ENCODE measurements at places on chromosomes 3 and 15. TPM values are rescaled to one million over a fixed set of nuclear protein-coding genes. Genes with fewer than 3 reads are reported as not detected.

DNA sequence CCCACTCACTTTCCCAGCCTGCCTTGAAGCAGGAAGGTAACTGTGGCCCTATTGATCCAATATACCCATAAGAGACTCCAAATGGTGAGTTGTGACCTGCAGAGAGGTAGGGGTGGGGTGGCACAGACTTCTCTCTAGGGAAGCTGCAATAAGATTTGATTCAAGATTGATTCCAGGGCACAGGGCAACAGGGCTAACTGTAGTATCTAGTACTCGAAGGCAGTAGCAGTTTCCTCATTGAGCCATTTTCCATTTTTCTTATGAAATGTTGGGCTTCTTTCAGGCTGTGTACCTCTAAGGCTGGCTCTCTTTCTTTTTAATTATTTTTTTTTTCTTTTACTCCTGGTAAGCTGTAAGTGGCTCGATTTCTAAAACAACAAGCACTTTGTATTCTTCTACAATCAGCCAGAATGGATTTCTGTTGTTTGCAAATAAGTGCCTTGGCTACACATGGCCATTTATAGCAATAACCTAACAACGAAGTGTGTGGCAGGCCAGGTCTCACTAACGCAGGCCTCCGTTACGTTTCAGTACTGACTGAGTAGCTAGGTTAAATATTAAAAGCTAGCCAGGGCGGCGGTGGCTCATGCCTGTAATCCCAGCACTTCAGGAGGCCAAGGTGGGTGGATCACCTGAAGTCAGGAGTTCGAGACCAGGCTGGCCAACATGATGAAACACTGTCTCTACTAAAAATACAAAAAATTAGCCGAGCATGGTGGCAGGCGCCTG lies 19.3 kb downstream of the CCDC12 start:
- H3K36me3 ChIP-seq: no peaks in the 10 kb centered on the region
- no peak overlapping the region for H3K4me3 ChIP-seq
- no peaks in the 10 kb centered on the region for H3K27me3 ChIP-seq

DNA sequence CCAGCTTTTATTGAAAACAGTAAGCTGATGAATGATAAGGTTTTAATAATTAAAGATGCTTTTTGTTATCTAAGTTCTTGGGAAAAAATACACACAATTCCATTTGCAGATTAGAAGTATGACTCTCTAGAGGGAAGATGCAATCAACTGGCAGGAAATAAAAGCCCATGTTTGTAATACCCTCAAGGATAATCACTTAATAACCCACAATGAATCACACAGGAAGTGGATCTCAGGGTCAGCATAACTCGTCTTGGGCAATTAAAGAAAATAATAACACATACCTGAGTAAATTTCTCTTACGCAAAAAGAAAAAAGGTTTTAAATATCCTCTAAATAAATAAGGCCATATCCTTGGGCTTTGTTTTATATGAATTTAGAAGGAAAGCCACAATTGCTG lies 9.4 kb upstream of the EID1 start:
- H3K4me1 ChIP-seq: no peaks in the 10 kb centered on the region
- no peaks in the 10 kb centered on the region for H3K36me3 ChIP-seq
- H3K4me3 ChIP-seq: no peak overlapping the region
- peaks cover 3% of the 10 kb centered on the region for H3K27me3 ChIP-seq
- peak overlapping the region; percentile 14 for H3K27ac ChIP-seq

GRCh38 chr15:100383302-100384107 lies 41.7 kb upstream of the ADAMTS17 start:
- peaks cover 4% of the 10 kb centered on the region for H3K36me3 ChIP-seq
- DNase-seq: no peak
- no peak overlapping the region for H3K27ac ChIP-seq

GRCh38 chr3:133895208-133896001 lies at the start of gene RAB6B:
Gene RAB6B, minus strand, starts transcription at chr3:133895882. Its CDS starts 416 bp downstream, at chr3:133895466.
- no peaks in the 10 kb centered on the region for H3K27me3 ChIP-seq
- H3K27ac ChIP-seq: no peak within 1 kb of the TSS
- no peaks in the 10 kb centered on the region for H3K36me3 ChIP-seq

GRCh38 chr3:2097641-2098191 lies 950 bp upstream of the CNTN4 start:
- peak overlapping the region; percentile 74 for H3K4me3 ChIP-seq
- H3K27me3 ChIP-seq: no peaks in the 10 kb centered on the region
- H3K36me3 ChIP-seq: no peaks in the 10 kb centered on the region
- peaks cover 32% of the 10 kb centered on the region for H3K4me1 ChIP-seq
- DNase-seq: no peak

DNA sequence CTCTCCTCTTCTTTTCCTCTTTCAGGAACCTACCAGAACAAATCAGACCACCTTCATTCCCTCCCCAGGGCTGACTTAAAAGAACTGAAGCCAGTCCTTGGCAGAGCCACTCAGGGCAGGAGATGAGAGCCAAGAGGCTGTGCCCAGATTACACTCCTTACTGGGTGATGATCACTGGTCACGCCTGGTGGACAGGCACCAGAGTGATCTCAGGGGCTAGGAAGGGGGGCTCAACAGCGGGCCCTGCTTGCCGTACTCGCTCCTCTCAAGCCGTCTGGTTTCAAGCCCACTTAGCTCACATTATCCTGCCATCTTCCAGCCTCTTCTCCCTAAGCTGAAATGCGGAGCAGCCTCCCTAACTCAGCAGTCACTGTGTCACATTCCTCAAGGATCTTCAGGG lies 1.7 kb upstream of the FAH start:
- H3K27me3 ChIP-seq: no peaks in the 10 kb centered on the region
- no peaks in the 10 kb centered on the region for H3K36me3 ChIP-seq
- DNase-seq: no peak
- H3K4me1 ChIP-seq: peaks cover 8% of the 10 kb centered on the region
- no peak overlapping the region for H3K4me3 ChIP-seq
- H3K27ac ChIP-seq: no peak overlapping the region

DNA sequence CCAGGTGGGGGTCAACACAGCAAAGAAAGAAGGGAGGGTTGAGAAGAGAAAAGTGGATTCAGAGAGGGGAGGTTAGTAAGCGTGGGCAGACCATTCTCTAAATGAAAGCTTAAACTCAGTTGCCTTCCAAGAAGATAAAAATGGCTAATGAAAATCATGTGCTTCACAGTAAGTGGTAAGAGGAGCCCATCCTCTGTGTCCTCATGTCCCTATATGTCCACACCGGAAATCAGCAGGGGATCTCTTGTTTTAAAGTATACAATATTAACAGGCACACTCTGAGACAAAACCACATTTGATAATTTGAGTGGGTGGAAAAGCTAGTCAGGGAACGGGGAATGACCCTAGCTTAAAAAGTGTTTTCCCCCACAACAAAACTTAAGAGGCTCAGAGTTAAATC lies 4.4 kb upstream of the FOXP1 start:
- H3K27ac ChIP-seq: no peak overlapping the region
- peaks cover 24% of the 10 kb centered on the region for H3K4me1 ChIP-seq
- no peaks in the 10 kb centered on the region for H3K27me3 ChIP-seq
- H3K36me3 ChIP-seq: no peaks in the 10 kb centered on the region

DNA sequence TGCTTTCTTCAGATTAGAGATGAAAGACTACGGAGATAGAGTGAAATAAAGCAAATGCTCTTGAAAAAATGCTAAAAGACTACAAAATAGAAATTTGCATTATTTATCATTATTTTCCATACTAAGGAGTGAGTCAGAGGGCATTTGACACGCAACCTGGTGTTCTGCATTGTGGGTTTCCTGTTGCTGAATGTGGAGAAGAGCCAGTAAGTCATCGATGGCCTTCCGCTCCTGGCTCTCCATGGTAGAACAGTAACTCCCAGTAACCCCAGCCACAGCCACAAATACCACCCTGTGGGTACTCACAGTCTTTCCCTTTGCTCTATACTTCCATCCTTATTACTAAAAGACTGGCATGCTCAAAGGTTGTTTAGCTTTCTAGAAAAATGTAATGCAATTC lies 61.5 kb downstream of the CGGBP1 start:
- H3K4me3 ChIP-seq: no peak overlapping the region
- no peak overlapping the region for H3K27ac ChIP-seq
- no peak for DNase-seq
- H3K4me1 ChIP-seq: peaks cover 4% of the 10 kb centered on the region

GRCh38 chr3:72329354-72329753 lies 518.9 kb downstream of the SHQ1 start:
- no peak overlapping the region for H3K27ac ChIP-seq
- no peaks in the 10 kb centered on the region for H3K27me3 ChIP-seq
- DNase-seq: no peak
- H3K4me1 ChIP-seq: peaks cover 10% of the 10 kb centered on the region

- no peak for DNase-seq
- no peak overlapping the region for H3K4me3 ChIP-seq
- peaks cover 10% of the 10 kb centered on the region for H3K4me1 ChIP-seq
- H3K27ac ChIP-seq: no peak overlapping the region
- H3K27me3 ChIP-seq: no peaks in the 10 kb centered on the region
These were observed 8.7 kb downstream of the SECISBP2L start for GRCh38 chr15:49037546-49037940.

DNA sequence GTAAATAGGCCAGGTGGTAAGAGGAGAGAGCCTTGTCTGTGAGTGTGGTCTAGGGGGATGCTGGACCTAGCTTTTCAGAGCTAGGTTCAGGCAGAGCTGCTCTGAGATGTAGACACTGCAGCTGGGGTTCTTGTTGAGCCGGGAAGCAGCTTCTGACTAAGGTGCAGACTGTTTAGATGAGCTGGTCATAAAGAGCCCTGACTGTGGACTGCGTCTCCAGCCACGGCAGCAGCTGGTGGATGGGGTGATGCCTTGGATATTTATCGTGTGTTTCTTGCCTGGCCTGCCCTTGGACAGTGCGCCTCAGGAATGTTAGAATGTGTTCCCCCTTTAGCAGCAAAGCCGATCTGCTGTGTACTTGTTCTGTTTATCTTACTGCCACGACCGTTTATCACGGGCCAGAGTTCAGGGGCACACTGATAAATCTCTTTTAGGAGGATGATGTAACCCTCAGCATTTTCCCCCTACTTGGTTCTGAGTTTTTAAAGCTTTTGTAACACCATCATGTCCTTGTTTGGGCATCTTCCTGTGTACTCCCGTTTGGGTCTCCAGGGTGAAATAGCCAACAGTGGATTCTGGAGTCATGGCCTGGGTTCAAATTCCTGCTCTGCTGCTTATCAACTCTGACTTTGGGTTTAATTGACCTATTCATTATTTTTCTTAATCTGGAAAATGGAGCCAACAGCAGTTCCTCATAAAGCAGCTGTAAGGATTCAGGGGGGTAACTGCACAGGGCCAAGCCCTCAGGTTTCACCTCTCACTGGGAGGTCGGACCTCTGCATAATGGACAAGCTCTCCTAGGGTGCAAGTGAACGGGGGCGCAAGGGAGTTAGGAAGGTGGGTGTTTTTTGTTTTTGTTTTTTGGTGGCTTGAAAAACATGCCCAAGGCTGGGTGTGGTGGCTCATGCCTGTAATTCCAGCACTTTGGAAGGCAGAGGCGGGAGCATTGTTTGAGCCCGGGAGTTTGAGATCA lies 51.4 kb downstream of the FLNB start:
- no peak for DNase-seq
- H3K27ac ChIP-seq: peak overlapping the region; percentile 13
- H3K27me3 ChIP-seq: no peaks in the 10 kb centered on the region
- no peaks in the 10 kb centered on the region for H3K36me3 ChIP-seq
- no peak overlapping the region for H3K4me3 ChIP-seq

DNA sequence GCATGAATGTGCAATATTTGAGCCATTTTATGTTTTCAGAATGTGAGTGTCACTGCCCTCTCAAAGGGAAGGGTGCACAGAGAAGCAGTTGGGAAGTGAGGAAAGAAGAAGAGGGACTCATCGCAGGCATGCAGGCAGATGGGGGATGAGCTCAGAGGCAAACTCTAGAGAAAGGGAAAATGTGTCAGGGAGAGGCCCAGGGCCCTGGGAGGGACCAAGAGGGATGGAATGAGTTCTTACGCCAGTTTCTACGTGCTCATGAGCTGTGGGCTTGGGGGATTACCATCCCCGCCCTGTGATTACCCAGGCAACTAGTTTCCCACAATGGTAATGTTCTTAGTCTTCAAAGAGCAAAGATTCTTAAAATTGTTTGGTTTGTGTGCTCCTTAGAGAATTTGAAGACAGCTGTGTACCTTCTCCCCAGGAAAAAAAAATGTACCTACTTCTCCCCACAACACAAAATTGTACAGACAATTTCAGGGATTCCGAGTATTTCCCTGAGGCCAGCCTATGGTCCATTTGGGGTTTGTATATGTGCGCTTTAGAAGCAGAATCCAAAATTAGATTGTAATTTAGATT lies 17.8 kb downstream of the GCSAM start:
- no peak overlapping the region for H3K27ac ChIP-seq
- H3K4me1 ChIP-seq: no peaks in the 10 kb centered on the region
- no peaks in the 10 kb centered on the region for H3K36me3 ChIP-seq
- no peaks in the 10 kb centered on the region for H3K27me3 ChIP-seq
- H3K4me3 ChIP-seq: no peak overlapping the region

DNA sequence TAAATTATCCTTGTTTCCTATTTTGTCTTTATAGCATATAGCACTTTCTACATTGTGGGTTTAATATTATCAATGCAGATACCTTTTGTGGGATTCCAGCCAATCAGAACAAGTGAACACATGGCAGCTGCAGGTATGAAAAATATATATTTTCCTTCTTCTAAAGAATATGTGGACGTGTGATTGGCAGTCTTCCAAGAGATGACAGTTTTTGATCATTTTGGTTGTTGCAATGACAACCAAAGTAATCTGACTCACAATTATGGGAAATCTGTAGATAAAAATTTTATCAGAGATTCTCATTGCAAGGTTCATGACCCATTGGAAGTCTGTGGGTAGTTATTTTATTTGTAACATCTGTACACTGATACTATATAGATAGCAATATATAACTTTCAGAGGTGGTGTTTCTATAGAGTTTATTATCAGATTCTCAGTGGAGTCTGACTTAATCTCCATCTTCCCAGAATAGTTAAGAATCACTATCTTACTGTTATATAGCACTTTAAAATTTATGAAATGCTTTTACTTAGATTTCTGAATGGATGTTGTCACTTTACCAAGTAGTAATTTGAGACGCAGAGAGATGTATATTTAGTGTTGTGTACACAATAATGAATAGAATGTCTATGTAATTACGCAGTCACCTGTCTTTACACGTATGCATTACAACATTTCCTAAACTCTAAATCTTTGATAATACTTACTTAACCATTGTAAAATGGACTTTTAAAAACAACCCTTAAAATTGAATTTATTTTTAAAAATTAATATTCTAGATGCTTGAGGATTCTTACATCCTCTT lies 82.5 kb downstream of the STT3B start:
- H3K36me3 ChIP-seq: peaks cover 26% of the 10 kb centered on the region
- no peak overlapping the region for H3K4me3 ChIP-seq
- no peaks in the 10 kb centered on the region for H3K27me3 ChIP-seq
- H3K4me1 ChIP-seq: peaks cover 31% of the 10 kb centered on the region

The MME gene
- total RNA-seq: 3.2 TPM

The ATP13A5 gene
- total RNA-seq: 0.35 TPM

The GXYLT2 gene
- total RNA-seq: not detected

The NCEH1 gene
- 2.2 TPM for total RNA-seq

The SH2D7 gene
- not detected for total RNA-seq

The ITIH4 gene
- total RNA-seq: 1.9 TPM

The SEMA3G gene
- 2.2 TPM for total RNA-seq

The COX17 gene
- total RNA-seq: 24.2 TPM

The KLHL6 gene
- 2.7 TPM for total RNA-seq

Measured in esophagus squamous epithelium (tissue), 5 donors.